SK-N-SH (cell line): ENCODE measurements at places on chromosomes 12 and 14. TPM values are rescaled to one million over a fixed set of nuclear protein-coding genes. Genes with fewer than 3 reads are reported as not detected.

DNA sequence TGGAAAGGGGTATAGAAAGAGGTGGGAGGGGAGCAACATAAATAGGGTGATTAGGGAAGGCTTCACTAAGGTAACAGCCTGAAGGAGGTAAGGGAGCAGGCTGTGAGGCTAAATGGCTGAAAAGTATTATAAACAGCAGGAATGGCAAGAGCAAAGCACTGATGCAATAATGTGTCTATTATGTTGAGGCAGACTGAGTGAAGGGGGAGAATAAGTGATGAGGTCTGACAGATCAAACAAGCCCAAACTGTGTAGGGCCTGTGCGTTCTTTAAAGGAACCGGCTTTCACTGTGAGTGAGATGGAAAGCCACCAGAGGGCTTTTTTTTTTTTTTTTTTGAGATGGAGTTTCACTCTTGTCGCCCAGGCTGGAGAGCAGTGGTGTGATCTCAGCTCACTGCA lies 6.7 kb upstream of the VCPKMT start:
- no peak for DNase-seq

DNA sequence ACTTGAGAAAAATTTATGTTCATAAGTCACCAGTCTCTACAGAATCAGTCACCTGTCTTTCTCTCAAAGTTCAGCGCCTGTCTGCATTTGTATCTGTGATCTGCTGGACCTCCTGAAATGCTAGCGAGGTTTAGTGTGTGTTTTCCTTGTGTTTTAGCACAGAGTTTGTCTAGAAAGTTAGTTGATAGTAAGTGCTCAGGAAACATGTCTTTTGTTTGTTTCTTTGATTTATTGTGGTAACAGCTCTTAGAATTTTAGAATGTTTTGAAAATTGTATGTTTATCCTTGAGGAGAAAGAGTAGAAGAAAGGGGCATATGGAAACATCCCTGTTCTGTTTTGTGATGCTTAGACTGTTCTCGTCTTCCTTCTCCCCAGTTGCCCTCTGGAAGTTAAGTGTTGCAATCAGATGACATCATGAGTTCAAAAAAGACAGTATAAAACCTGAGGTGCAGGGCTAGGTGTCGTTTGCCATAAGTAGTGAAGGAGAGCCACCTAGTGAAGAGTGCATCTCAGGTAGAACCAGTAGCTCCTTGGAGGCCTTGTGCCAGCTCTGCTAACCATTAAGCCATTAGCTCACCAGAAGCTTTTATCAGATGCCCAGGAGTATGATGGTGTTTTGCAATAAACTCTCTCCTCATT lies 44.8 kb downstream of the FBXW8 start:
- no peak for DNase-seq

DNA sequence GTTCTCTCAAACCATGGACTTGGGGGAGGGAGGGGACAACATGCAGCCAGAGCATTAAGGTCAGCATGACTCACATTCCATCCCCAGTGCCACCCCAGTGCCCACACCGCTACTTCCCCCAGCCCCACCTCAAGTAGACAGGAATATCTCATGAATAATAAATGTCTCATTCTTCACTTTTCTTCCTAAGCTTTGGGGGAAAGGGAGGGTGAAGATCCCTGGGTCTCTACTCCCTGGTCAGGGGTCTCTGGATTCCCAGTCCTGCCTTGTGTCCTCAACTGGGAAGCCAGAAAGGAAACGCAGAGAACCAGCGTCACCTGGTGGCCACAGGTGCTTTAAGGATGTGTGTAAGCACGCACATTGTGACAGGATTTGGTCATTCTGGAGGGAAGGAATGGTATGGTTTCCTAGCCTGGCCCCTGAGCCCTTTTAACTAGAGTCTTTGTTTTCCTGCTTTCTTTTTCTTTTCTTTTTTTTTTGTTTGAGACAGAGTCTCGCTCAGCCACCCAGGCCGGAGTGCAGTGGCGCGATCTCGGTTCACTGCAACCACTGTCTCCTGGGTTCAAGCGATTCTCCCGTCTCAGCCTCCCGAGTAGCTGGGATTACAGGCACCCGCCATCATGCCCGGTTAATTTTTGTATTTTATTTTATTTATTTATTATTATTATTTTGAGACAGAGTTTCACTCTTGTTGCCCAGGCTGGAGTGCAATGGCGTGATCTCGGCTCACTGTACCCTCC lies 3.4 kb downstream of the GPR84 start:
- peak; percentile 66 for DNase-seq

GRCh38 chr12:25023808-25024207 lies 74.9 kb upstream of the BCAT1 start:
- no peak for DNase-seq

DNA sequence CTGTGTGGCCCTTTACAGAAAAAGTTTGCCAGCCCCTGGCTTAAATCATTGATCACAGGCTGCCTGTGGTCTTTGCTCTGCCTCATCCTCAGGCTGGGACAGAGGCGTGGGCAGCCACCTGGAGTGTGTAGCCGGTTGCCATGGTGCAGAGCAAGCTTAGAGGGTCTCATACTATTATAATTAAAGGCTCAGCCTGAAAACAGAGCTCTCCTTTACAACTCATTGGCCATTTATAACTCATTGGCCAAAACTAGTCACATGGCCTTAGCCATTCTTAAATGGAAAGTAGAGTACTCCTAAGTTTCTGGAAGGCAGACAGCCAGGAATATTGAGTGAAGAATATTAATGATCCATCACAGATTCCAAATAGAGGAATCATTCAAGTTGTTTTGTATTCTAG lies 3.0 kb downstream of the HSP90B1 start:
- DNase-seq = no peak

DNA sequence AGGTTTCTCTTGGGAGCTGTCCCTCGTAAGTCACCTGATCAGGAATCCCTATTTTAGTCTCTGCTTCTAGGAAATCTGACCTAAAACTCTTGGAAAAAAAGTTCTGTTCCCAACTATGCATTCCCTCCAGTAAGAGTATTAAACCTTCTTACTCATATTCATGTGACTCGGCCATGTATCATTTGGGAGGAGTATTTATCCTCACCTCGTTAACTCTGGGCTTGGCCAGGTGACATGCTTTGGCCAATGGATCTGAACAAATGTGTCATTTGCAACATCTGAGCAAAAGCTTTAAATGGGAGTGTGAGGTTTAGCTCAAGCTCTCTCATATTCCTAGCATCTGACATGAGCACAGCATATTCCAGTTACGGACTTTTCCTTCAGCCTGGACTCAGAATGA lies 226.8 kb downstream of the NUAK1 start:
- no peak for DNase-seq

DNA sequence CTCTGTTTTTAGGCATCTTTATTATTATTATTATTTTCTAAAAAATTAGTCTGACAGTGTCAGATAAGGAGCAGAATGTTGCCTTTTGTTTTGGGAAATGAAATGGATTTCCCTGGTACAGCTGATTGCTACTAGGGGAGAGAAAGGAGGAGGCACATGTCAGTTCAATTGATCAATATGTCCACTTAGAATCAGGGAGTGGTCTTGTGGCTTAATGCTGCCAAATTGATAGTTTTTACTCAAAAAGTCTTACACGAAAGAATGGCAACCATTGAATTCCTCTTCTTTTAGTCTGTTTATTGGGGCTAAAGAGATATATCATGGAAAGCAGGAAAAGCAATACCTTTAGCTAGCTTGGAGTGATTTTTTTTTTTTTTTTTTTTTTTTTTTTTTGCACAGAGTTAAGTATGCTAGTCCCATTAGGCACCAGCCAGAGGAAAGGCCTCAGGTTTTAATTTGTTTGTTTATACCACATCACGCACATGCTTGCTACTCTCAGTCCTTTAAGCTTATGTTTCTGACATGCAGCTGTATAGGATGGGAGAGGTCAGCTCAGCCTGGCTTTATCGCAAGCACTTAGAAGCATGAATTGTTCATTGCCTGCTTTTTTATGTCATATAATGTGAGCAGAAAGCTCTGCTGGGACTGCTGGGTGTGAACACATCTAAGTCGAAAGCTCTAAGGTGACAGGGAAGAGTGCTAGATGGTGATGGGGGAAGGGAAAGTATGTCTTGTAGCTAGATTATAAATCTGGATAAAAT lies 1.4 kb downstream of the AKAP6 start:
- no peak for DNase-seq

Gene CLEC6A
- not detected in 2 replicates for polyA plus RNA-seq

DNA sequence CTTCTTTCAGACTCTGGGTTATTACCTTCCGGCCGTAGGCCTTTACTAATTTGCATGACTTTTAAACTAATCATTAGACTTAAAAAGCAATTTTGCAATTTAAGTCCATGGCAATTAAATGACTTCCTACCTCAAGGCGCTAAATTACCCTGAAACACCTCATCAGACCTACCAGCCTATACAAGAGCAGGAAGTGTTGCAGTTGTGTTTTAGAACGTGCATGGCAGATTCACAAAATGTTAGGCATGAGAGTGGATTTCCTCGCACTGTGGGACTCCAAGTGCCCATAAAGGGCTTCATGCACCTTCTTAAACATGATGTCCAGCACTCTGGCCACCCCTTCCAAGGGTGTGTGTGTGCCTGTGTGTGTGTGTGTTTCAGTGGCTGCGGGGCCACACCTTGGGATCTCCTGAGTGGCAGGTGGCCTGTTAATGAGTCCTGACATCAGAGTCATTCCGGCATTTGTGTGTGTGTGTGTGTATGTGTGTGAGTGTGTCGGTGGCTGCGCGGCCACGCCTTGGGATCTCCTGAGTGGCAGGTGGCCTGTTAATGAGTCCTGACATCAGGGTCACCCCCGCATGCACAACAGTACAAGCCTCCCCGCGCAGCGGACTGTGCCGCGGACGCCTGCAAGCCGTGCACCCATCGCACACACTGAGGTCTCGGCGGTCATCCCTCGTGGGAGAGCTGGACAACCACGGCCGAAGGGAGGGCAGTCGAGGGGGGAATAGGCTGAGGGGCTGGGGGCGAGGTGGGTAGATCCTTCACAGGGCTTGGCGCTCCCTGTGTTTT lies 900 bp downstream of the C2CD5 start:
- DNase-seq = no peak
